Chondrocyte (in vitro differentiated cells): ENCODE measurements at places on chromosomes 5 and 9. TPM values are rescaled to one million over a fixed set of nuclear protein-coding genes. Genes with fewer than 3 reads are reported as not detected.

ARHGEF28 gene
- 9.3 to 20.1 TPM (median 10.1 TPM) in 3 replicates for total RNA-seq

DMRT3 gene
- not detected in 3 replicates for total RNA-seq

- no peak for DNase-seq
Observed at GRCh38 chr9:108698231-108698630, 157.6 kb downstream of the ACTL7B start.

DNA sequence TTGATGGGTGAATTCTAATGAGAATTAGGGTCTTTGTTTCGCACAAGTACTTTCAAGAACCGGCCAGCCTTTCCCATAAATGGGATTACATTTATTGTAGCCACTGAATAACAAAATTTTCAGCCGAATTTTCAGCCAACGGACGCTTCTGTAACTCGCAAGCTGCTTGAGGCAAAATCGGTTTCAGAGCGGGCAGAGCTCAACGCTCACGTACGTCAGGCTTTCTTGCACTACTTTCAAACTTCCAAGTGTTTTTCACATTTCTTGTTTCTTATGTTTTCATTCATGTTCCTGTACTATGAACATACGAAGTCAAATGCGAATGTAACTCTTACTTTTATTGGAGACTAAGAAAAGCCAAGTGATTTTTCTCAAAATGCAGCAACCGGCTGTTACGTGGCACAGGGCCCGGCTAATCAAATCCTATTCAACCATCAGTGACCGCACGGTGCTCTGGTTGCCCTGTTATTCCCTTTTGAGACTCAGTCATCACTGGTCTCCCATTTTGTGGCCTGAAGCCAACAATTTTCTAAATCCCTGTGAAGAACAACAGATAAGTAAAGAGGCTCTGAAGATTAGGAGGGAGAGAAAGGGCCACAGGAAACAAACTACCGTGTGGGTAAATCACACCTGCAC lies 68.5 kb downstream of the SLC28A3 start:
- DNase-seq: no peak

- no peak for DNase-seq
Observed at GRCh38 chr5:94849821-94850736, 231.6 kb downstream of the SLF1 start.

- no peak for DNase-seq
Observed at GRCh38 chr5:8234179-8234770, 365.3 kb downstream of the MTRR start.
